ENCODE measurements at places on chromosomes 4 and X.

- no peak for DNase-seq
Observed at GRCh38 chrX:142076633-142077032, 128.5 kb downstream of the MAGEC2 start.

- no peak for DNase-seq
Observed at GRCh38 chrX:109660435-109661143, 35.6 kb upstream of the KCNE5 start.

- no peak for DNase-seq
Observed at GRCh38 chr4:187088070-187088799, 364.6 kb upstream of the FAT1 start.

- DNase-seq, result no peak
Observed at GRCh38 chrX:140664939-140665338, 44.6 kb upstream of the LINC00632 start.

- DNase-seq, result no peak
Observed at GRCh38 chrX:107760304-107761077, 15.1 kb downstream of the TSC22D3 start.

Data from stimulated activated CD8-positive, alpha-beta memory T cell treated with anti-CD3 and anti-CD28 coated beads, Interleukin-2, amount 100 ng/mL, for 1 hour (primary cell).